Non-pigmented ciliary epithelial cell (primary cell): ENCODE measurements at places on chromosomes 13 and 19.

GRCh38 chr13:99642006-99642405 lies 140.7 kb downstream of the TM9SF2 start:
- DNase-seq, result no peak

- DNase-seq, result no peak
Observed at GRCh38 chr13:80444240-80445015, 103.5 kb upstream of the SPRY2 start.

DNA sequence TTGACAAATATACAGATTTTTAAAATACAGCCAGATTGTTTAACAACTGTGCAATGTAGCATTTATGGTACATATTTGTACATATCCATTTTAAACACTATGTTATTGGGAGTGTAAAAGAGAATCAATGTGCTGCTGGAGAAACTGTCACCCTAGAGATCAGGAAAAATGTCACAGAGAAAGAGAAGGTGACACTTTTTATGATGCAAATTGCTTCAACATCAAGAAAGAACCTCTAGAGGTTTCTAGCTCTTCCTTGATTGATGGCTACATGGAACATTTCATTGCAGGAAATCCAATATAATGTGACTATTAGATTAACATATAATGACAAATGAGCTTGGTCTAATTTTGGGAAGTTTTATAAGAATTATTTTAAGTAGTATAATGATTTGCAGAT lies 1491.2 kb upstream of the PCDH20 start:
- DNase-seq, result no peak

- no peak for DNase-seq
Observed at GRCh38 chr13:45103449-45103848, 16.9 kb upstream of the GTF2F2 start.

- no peak for DNase-seq
Observed at GRCh38 chr19:8608941-8609278, 1.6 kb downstream of the ADAMTS10 start.

- DNase-seq, result peak; percentile 40
Observed at GRCh38 chr13:48853728-48854102, 122.0 kb upstream of the FNDC3A start.

DNA sequence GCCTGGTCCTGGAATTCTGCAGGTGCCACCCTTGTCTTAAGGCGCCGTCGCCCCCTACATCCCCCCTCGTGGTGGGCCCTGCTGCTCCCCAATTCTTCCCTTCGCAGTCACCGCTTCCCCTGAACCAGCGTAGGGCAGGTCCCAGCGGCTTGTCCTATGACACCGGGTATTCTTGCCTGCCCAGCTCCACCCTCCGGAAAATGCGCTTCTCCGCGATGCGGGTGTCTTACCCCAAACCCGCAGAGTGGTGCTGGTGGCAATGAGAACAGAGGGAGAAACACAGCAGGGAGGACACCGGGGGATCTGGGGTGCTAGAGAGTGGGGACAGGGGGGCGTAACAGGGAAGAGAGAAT lies 9.0 kb downstream of the ZNF808 start:
- no peak for DNase-seq

- no peak for DNase-seq
Observed at GRCh38 chr13:40087091-40088002, 431.9 kb downstream of the COG6 start.

DNA sequence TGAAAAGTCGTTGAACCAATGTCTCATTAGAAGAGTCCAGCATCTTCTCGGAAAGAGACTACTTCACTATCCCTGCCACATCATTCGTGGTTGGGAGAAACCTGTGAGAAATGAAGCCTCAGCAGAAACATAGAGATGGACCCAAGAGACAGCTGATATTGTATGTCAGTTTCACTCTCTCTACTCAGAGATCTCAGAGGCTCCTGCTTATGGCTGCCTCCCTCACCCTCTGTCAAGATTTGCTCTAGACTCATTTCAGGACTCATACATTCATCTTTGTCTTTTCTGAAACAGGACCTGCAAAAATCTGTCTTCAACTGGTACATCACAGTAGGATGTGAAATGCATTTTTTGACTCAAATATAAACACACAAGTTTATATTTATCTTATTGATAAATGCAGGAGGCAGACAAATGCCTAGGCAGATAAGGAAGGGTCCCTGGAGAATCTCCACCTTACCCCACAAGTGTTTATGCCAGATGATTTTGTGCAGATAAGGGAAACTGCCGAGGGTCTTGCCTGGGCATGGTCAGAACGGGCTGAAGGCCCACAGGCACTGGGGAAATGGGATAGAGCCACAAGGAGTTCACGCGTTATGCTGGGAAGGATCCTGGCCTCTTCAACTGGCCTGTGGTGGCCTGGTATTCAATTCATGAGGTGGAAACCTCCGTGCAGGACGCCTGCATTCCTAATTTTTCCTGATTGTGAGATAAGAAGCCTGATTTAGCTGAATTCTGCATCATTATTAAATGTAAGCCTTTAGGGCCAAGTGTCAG lies 1834.0 kb upstream of the PCDH20 start:
- no peak for DNase-seq

DNA sequence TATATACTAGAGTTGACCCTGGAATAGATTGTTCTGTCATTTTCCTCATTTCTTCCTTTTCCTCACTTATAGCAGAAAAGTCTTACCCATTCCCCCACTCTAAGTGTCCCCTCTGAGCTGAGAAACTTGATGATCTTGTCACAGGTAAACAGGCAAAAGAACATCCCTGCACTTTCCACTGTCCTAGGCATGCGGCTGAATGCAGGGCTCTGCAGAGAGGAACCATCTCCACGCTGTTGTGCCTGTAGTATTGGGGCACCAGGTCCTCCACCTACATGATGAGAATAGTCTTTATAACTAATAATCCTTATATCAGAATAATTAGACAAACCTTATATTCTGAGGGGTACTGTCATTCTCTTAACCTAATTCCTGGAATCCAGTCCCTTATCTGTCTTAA lies 211.3 kb downstream of the RBM26 start:
- DNase-seq, result no peak

GRCh38 chr13:59451236-59451635 lies 712.5 kb downstream of the DIAPH3 start:
- DNase-seq, result no peak

- DNase-seq, result no peak
Observed at GRCh38 chr13:89903115-89903514, 1444.4 kb upstream of the MIR17HG start.

GRCh38 chr13:94339116-94339687 lies 140.3 kb downstream of the DCT start:
- no peak for DNase-seq

DNA sequence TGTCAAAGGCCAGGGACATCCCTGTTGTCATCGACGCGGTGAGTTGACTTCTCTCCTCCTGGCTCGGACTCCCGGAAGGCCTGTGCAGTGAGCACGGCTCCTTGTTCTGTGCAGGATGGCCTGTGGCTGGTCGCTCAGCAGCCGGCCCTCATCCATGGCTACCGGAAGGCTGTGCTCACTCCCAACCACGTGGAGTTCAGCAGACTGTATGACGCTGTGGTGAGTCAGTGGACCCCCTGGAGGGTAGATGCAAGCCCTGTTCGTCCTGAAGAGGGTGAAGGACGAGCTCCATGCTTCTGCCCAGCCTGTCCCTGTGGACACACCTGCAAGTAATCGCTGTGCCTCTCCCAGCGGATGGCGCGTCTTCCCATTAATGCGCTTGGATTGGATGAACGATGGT lies 19.2 kb downstream of the NAXD start:
- DNase-seq, result peak; percentile 65

- DNase-seq, result no peak
Observed at GRCh38 chr19:2579678-2580280, 103.9 kb downstream of the GADD45B start.

GRCh38 chr19:54420068-54420382 lies 4.8 kb downstream of the TTYH1 start:
- no peak for DNase-seq

- DNase-seq, result no peak
Observed at GRCh38 chr13:95620825-95621498, 23.5 kb downstream of the DZIP1 start.

DNA sequence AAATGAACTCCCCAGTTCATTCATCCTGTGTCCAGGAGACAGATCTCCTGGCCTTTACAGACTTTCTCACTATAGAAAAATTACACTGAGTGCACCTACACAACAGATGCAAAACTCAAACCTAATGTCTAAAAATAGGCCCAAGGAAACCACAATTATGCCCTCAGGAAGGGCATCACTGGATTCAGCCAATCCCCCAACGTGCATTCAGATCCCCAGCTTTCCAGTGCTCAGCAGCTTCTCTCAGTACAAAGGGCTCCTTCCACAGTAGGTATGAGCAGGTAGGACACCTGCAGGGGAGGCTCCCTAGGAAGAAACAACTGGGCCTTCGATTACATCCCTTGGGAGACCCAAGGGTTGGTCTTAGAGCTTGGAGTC lies 2.1 kb downstream of the ZNF709 start:
- DNase-seq, result no peak

DNA sequence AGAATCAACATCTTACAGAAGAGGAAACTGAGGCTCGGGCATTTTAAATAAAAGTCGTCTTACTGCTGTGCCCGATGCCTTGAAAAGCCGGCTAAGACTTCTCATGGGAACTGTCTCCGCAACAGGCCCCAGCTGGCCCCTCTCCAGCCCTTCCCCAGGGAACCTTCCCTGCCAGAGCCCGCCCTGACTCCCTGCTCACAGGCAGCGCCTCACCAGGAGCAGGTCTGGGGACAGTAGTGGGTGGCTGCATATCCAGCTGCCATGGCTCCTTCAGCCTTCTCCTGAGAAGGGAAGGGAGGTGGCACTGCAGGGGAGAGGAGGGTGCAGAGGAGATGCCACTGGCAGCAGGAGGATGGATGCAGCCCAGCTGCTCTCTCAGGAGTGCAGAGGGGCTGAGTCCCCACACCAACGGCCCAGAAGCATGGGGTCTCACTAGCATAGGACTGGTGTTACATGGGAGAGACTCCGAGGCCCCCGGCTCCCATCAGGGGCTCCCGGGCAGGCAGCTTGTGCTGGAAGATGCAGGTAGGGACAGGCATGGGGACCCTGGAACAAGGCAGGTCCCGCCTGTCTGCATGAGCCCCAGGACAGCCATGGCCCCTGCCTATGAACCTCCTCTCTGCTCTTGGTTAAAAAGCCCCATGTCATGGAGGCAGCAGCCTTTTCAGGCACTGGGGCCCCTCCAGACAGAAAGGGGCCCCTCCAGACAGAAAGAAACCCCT lies 216.4 kb upstream of the SGCG start:
- DNase-seq, result no peak

- no peak for DNase-seq
Observed at GRCh38 chr13:41457589-41458186, 338 bp downstream of the RGCC start.

DNA sequence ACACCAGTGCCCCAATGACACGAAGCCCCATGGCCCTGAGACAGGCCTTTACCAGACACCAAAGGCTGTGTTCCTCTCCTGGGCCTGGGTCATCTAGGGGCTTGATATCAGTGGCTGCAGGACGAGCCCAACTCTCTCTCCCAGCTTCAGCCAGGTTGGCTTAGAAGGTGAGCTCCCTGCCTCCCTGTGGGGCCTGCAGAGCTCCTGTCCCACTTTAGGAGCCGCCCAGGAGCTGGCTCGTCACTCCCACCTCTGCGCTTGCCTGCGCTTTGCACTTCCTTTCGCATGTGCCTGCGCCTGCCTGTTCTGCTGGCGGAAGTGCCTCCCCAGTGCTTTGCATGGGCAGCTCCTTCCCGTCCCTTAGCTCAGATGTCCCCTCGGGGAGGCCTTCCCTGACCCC lies 4.9 kb downstream of the CALM3 start:
- no peak for DNase-seq

DNA sequence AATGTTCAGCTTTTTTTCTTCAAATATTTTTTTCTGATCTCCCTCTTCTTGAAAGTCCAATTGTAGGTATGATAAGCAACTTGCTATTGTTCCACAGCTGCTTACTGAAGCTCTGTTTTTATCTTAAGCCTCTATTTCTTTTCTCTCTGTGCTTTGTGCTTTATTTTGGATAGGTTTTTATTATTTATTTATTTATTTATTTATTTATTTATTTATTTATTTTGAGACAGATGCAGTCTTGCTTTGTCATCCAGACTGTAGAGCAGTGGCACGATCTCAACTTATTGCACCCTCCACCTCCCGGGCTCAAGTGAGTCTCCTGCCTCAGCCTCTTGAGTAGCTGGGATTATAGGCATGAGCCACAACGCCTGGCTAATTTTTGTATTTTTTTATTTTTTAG lies 199.4 kb downstream of the KLF12 start:
- DNase-seq, result no peak

- DNase-seq, result no peak
Observed at GRCh38 chr19:7925171-7925851, 624 bp downstream of the CTXN1 start.

- DNase-seq, result no peak
Observed at GRCh38 chr13:29743201-29743786, 107.1 kb downstream of the UBL3 start.

- no peak for DNase-seq
Observed at GRCh38 chr13:95323930-95324662, 22.8 kb upstream of the ABCC4 start.

DNA sequence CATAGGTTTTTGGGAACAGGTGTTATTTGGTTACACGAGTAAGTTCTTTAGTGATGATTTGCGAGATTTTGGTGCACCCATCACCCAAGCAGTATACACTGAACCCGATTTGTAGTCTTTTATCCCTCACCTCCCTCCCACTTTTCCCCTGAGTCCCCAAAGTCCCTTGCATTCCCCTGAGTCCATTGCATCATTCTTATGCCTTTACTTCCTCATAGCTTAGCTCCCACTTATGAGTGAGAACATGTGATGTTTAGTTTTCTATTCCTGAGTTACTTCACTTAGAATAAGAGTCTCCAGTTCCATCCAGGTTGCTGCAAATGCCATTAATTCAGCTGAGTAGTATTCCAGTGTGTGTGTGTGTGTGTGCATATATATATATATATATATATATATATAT lies 97.2 kb upstream of the EDNRB start:
- no peak for DNase-seq

GRCh38 chr13:58989556-58989955 lies 1174.2 kb downstream of the DIAPH3 start:
- no peak for DNase-seq

DNA sequence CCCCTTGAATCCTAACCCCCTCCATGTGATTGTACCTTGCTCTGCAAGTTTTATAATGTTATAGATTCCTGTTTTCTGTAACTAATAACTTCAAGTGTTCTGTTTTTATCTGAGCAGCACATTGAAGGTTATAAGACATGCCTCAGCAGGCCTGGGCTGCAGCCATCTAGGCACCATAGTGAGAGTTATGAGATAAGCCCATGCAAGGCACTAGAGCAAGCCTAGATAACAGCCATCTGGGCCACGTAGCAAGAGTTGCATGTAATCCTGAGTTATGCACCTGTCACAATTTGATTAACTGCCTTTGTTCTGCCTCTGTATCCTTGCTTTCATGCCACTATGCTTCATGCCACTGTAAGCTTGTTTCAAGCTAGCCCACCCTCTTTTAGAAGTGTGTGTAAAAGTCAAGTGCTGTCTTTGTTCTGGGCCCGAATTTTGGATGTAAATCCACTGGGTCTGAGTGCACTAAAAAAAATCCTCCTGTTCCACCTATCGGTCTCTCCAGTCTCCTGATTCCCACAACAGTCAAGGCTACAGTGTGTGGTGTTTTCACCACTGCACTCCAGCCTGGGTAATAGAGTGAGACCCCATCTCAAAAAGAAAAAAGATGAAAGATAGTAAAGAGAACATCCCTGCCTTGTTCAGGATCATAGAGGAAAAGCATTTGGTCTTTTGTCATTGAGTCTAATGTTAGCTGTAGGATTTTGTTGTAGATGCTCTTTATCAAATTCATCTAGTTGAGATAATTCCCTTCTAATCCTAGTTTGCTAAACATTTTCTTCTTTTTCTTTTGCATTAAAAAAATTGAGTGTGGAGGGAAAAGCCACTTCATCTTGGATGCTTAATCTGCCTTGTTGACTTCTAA lies 16.0 kb upstream of the KBTBD6 start:
- DNase-seq, result no peak
